Stimulated activated CD8-positive, alpha-beta memory T cell treated with anti-CD3 and anti-CD28 coated beads, Interleukin-4, amount 100 ng/mL, for 1 hour (primary cell): ENCODE measurements at places on chromosomes 2 and 18.

GRCh38 chr18:49028801-49029506, 78.2 kb upstream of the SMAD7 start:
- no peak for DNase-seq

- no peak for DNase-seq
Measured at GRCh38 chr2:180324182-180324581, 317.1 kb upstream of the CWC22 start.

DNA sequence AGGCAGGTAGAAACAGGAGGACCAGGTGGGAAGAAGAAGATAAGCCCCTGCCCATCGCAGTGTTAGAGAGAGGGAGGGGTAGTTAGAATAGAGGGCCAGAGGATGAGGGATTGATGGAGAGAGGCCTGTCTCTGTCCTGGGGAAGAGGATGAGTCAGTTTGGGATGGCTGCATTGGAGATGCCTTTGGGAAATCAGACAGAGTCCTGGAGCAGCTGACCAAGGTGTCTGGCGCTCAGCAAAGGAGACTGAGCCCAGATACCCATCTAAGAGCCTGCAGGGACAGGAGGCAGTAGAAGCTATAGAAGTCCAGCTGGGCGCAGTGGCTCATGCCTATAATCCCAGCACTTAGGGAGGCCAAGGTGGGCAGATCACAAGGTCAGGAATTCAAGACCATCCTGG, 177.8 kb upstream of the HAAO start:
- DNase-seq = no peak

GRCh38 chr2:203951366-203951902, 14.9 kb downstream of the ICOS start:
- DNase-seq = no peak

DNA sequence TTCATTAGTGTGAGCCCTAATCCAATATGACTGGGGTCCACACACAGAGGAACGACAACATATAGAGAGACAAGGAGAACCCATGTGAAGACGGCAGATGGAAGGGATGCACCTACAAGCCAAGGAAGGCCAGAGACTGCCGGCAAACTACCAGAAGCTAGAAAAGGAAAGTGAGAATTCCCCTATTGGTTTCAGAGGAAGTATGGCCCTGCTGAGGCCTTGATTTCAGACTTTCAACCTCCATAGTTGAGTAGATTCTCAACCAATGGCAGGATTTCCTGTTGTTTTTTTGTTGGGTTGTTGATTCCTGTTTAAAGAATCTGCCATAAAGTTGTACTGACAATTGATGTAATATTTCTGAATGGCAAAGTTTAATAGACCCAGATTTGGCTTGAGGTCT, 241.5 kb downstream of the SATB2 start:
- no peak for DNase-seq

GRCh38 chr2:218023636-218024035, 20.8 kb upstream of the TNS1 start:
- DNase-seq = no peak
